Stimulated activated naive CD4-positive, alpha-beta T cell (primary cell): ENCODE measurements at places on chromosomes 6 and 20.

DNA sequence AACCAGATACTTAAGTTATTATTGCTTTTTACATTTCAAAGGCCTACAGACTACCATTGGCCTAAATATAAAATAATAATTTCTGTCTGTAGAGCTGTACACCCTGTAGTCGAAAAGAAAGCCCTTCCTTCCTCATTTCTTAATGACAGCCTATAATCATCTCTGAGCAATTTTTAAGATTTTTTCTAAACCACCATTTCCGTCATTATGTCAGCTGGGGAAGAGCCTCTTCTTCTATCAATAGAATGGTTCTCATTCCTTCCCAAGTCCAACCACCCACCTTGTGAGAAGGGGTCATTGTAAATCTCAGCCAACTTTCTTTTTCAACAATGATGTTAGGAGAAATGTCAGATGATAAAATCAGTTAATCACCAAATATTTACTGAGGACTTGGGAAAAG, 91.8 kb downstream of the PLEKHG1 start:
- no peak for DNase-seq

DNA sequence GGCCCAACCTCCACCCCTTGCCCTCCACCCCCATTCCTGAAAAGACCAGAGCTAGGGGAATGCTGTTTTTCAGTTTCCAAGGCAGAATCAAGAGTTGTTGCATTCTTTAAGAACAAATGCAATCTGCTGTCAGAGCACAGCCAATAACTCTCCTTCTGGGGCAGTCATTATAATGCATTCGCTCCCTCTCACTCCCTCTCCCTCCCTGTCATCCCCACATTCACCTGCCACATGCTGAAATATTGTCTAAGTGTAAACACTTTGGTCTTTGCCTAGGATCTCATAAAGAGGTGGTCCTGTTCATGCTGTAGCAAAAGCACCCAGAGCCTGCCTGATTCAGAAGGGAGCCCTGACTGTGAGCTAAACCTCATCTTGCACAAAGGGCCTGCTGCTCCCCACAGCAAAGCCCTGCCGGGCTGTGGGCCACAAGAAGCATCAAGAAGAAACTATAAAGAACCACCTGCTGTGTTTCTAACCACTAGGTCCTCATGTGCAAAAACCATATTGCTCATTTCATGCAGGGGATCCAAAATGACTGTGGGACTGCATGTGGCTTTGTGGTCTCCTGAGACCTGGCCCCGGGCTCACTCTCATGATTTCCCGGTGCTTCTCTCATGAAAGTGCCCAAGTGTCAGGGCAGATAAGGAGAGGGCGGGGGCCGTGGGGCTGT, 85.6 kb downstream of the GPR6 start:
- no peak for DNase-seq

DNA sequence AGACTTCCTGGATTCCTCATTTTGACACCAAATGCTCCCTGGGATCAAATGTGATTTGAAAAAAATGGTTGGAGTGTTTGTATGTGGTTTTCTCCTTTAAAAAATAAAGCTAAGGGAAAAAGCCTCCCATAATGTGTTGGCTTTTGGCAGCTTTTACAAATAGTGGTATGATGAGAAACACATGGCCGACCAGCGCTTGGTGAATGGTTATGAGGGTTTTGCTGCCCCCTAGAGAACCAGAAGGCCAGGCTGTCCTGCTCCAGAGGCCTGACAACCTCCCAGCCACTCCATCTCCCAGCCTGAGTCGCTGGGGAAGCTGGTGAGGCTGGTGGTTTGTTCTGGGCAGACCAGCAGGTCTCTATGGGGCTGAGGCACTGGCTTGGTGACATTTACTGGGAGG, 69.3 kb downstream of the CLIC5 start:
- no peak for DNase-seq

GRCh38 chr20:3101737-3102574, 17.4 kb upstream of the AVP start:
- peak; percentile 11 for DNase-seq

DNA sequence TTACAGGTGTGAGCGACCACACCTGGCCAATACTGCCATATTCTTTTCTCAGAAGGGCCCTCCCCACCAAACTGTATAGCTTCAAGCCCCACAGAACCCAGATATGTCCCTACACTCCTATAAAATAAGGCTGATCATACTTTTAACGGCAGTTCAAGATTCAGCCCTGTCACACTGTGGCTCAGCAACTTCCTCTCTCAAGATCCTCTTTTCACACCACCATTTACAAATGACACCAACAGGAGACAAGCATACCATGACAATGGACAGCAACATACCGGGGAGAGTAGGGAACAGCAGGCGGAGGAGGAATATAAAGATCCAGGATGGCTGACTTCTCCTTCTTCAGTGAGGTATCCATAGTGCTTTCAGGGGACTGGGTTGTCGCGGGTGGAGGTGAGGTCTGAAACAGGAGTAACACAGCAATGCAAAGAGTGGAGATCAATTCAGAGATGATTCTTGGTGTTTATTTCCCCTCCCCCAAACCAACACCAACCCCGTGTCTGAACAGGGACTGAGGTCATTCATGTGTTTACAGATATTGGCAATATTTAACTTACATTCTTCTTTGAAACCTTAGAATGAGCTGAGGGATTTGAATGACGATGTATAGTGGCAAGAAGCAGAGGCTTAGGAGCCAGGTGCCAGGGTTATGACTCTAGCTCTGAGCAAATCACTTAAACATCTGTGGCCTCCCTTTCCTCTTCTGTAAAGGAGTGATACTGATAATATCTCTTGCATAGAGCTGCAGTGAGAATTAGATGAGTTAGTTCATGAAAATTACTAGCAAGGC, 57.6 kb upstream of the IPCEF1 start:
- DNase-seq = no peak

DNA sequence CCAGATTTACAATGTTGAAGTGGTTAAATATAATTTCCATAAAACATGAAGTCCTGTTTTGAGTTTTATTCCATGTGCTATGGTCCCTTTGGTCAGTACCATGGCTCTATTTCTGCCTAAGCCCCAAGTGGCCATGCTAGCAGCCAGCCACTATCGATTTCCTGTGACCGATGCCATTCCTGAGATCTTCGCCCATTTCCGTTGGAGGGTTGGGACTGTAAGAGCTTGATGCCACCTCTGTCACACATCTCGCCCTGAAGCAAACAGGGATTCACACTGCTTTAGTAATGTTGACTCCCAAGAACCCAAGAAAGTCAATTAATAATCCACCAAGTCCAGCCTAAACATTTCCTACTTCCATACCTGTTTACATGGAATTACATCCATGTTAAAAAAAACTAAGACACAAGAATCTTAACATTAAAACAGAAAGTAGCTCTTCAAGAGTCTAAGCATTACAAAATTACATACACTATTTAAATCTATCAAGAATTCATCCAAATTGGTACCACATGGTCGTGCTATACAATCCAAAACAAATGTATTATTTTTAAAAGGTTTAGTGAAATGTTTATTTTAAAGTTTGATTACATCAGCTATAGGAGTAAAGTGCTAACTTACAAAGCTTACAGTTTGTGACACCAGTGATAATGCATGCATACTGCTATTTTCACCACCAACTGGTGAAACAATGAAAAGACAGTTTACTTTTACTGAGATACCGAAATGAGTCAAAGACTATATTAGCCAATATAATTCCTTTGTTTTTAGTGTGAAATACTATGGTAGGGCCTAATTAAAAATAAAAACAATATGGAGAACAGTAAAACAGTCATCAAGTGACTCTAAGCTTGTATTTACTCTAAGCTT, 2.5 kb downstream of the RBM39 start:
- DNase-seq = peak; percentile 12

GRCh38 chr6:74853991-74854390, 351.9 kb downstream of the COL12A1 start:
- DNase-seq = no peak

- no peak for DNase-seq
These were observed 52.4 kb downstream of the SLC22A1 start for GRCh38 chr6:160173806-160174527.

- DNase-seq = no peak
These were observed 35.8 kb downstream of the TBX18 start for GRCh38 chr6:84728602-84729001.

- DNase-seq = no peak
These were observed 535.4 kb downstream of the EPM2A start for GRCh38 chr6:145199961-145200360.

GRCh38 chr6:170223718-170224693, 66.9 kb downstream of the DLL1 start:
- DNase-seq = no peak
